ENCODE measurements at places on chromosomes 4 and X.
A peak's percentile ranks its signal among the peaks of the same experiment; 100 is the strongest.

DNA sequence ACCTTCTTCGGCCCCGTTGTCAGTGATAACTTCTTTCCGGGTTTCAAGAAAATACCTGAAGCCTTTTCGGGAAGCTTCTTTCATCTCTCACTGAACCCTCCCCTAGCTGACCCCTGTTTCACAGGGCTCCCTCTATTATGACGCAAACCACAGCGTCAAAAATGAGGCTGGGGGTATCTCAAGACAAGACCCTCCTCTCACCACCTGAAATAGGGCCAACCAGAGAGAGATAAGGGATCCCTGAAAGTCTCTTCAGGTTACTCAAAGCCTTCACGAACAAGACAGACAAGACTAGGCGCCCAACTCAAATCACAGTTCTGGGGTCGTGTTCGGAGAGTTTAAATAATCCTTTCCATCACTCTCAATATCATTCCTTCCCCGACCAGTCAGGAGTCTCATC is 1.2 kb downstream of the PHF8 start:
- peak overlapping the region; percentile 99 for H3K27ac ChIP-seq
- no peaks in the 10 kb centered on the region for H3K27me3 ChIP-seq

DNA sequence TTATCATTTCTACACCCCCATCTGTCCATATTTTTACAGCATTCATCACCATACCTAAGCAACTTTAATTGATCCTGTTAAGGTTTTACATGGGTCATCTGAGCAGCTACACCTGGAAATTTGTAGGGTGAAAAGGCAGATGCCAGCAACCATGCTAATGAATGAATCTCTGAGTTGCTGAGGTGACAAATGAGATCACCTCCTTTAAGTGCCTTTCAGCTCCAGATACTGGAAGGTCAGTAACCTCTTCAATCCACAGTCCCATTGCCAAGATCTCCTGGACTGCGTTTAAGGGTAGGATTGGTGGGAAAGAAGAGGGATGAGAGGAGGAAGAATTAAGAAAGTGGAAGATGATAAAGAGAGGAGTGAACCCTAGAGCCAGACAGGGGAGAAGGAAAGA is 8.5 kb upstream of the BMP3 start:
- peaks cover 43% of the 10 kb centered on the region for H3K27me3 ChIP-seq
- peaks cover 1% of the 10 kb centered on the region for H3K36me3 ChIP-seq
- no peak for DNase-seq
- H3K4me3 ChIP-seq, result no peak overlapping the region

- H3K27me3 ChIP-seq, result no peaks in the 10 kb centered on the region
- no peak overlapping the region for H3K27ac ChIP-seq
- no peaks in the 10 kb centered on the region for H3K4me1 ChIP-seq
- no peaks in the 10 kb centered on the region for H3K36me3 ChIP-seq
Measured at GRCh38 chr4:105088110-105088879, 58.4 kb upstream of the TET2 start.

GRCh38 chr4:16439768-16440167 is 213.5 kb upstream of the TAPT1 start:
- peaks cover 31% of the 10 kb centered on the region for H3K27me3 ChIP-seq
- no peaks in the 10 kb centered on the region for H3K36me3 ChIP-seq
- H3K4me3 ChIP-seq, result no peak overlapping the region
- peaks cover 18% of the 10 kb centered on the region for H3K4me1 ChIP-seq
- DNase-seq, result no peak

DNA sequence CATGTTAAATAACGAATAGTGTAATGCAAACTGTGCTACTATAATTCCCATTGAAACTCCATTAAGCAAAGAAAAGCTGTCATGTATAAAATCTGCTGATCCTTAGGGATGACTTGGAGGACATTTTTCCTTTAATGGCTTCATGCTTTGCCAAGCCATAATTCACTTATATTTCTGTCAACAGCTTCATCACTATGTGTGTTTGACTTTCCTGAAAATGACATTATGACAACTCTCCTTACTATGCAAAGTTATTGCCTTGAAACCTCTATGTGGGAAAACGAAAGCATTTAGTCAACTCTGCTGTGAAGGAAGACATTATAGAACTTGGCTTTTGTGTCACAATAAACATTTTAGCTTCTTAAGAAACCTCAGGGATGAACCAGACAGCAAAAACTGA is 210.5 kb downstream of the GRXCR1 start:
- no peaks in the 10 kb centered on the region for H3K36me3 ChIP-seq
- no peaks in the 10 kb centered on the region for H3K4me1 ChIP-seq

DNA sequence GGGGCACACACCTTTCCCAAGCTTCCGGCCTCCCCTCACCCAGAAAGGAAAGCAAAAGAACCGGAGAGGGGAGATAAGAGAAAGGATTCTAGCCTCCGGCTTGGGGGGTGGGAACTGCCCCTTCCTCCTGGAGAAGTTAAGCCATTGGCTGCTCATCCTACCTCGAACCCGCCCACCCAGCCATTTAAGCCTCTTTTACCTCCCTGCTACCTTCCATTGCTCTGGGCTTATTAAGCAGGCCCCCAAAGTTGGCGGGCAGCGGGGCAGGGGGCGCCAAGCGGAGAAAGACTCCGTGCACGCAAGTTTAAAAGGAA is 2.3 kb downstream of the MAML3 start:
- H3K4me3 ChIP-seq, result peak overlapping the region; percentile 98
- no peaks in the 10 kb centered on the region for H3K27me3 ChIP-seq
- H3K36me3 ChIP-seq, result no peaks in the 10 kb centered on the region
- H3K4me1 ChIP-seq, result peaks cover 39% of the 10 kb centered on the region
- peak; percentile 72 for DNase-seq
- peak overlapping the region; percentile 96 for H3K27ac ChIP-seq

DNA sequence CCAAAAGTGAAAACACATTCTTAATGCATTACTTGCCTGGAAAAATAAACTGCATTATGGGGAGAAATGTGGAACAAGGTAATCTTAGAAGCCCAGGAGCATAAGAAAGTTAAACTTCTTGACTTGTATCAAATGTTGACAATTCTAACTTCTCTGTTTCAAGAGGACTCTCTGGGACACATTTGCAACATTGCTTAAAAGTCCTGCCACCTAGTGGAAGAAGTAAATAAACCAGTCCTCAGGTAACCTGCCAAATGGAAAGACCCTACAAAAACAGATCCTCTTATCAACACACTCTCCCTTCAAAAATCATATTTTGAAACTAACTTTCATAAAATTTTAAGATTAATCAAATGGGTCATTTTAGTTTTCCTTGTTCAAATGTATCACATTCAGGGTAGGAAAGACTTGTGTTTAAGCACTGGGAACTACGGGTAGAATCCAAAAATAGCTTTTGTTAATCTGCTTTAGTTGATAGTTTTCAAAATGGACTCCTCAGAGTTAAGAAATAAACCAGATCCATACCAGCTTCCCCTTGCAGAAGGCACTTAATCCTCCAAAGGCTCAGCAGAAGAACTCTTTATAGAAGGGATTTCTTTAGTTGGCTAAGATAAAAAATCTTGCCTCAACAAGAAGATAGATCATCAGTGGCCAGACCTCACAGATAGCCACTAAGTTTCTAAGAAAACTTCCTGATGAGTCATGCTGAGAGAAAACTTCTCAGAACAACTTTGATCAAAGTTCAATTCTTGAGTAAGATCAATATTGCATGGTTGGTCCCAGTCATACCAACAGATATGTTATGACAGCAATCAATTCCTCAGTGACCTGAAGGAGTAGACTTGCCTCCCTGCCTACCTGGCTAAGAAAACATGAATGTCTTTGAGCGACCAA is 141.7 kb downstream of the HHIP start:
- H3K27ac ChIP-seq, result no peak overlapping the region
- H3K36me3 ChIP-seq, result no peaks in the 10 kb centered on the region
- no peak for DNase-seq
- H3K4me3 ChIP-seq, result no peak overlapping the region
- H3K4me1 ChIP-seq, result peaks cover 4% of the 10 kb centered on the region
